HFFc6 (cell line): ENCODE measurements at places on chromosomes 12 and 14. TPM values are rescaled to one million over a fixed set of nuclear protein-coding genes. Genes with fewer than 3 reads are reported as not detected.

DNAI7 gene
- 0.20 TPM in 1 of 3 replicates, not detected in the others for total RNA-seq

DEGS2 gene
- total RNA-seq = not detected in 2 replicates

MYF6 gene
- not detected in 3 replicates for total RNA-seq

POLE gene
- 19.4 to 34.0 TPM (median 30.3 TPM) in 3 replicates for total RNA-seq

MYO1H gene
- not detected in 3 replicates for total RNA-seq

SCNN1A gene
- not detected in 3 replicates for total RNA-seq

FGF23 gene
- not detected in 3 replicates for total RNA-seq

MIP gene
- total RNA-seq = not detected in 3 replicates

DNA sequence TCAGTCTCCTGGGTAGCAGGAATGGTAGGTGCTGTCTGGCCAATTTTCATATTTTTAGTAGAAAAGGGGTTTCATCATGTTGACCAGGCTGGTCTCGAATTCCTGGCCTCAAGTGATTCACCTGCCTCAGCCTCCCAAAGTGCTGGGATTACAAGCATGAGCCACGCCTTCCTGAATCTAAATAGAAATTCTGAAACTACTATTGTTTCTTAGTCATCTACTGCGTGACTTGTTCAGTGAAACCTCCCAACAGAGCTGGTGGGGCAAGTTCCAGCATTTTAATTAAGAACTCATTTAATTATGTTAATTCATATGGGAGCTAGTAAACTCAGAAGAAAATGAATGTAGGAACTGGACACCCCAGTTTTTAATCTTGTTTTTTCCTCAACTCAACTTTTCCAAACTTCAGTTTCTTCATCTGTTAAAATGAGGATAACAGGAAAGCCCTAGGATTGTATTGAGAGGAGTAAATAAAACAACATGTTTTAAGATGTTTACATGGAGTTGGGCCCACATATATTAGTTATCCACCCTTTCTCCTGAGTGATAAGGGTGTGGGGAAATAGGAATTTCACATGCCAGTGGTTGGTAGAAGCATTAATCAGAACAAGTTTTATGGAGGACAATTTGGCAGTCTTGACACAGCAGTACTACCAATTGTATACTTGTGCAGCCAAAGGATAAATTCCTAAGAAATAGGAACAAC, 335.8 kb upstream of the E2F7 start:
- no peaks in the 10 kb centered on the region; the same call in 1 of the 2 replicates for H3K27me3 ChIP-seq
- no peaks in the 10 kb centered on the region for H3K4me1 ChIP-seq
- no peak for DNase-seq

GRCh38 chr12:110998165-110998564, 77.8 kb upstream of the MYL2 start:
- H3K36me3 ChIP-seq = no peaks in the 10 kb centered on the region
- DNase-seq = no peak
- H3K4me1 ChIP-seq = no peaks in the 10 kb centered on the region
- H3K27ac ChIP-seq = no peak overlapping the region
- H3K4me3 ChIP-seq = no peak overlapping the region
- H3K27me3 ChIP-seq = peaks cover 14% of the 10 kb centered on the region

DNA sequence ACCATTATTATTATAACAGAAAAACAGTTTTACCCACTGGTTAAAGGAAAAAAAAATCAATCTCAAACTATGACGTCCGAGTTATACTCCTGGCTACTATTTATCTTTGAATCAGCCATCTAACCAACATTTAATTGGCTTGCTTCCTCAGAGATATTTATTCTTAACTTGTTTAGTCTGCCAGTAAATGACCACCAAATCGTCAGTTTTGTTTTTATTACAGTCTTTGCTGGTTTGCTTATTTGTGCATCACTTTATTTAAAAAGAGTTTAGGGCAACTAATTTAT, 71.2 kb downstream of the RASSF8 start:
- peaks cover 80% of the 10 kb centered on the region for H3K4me1 ChIP-seq
- no peak for DNase-seq
- H3K27me3 ChIP-seq = peaks cover 5% of the 10 kb centered on the region; the same call in 1 of the 2 replicates
- no peak overlapping the region; the same call in 1 of the 2 replicates for H3K4me3 ChIP-seq

DNA sequence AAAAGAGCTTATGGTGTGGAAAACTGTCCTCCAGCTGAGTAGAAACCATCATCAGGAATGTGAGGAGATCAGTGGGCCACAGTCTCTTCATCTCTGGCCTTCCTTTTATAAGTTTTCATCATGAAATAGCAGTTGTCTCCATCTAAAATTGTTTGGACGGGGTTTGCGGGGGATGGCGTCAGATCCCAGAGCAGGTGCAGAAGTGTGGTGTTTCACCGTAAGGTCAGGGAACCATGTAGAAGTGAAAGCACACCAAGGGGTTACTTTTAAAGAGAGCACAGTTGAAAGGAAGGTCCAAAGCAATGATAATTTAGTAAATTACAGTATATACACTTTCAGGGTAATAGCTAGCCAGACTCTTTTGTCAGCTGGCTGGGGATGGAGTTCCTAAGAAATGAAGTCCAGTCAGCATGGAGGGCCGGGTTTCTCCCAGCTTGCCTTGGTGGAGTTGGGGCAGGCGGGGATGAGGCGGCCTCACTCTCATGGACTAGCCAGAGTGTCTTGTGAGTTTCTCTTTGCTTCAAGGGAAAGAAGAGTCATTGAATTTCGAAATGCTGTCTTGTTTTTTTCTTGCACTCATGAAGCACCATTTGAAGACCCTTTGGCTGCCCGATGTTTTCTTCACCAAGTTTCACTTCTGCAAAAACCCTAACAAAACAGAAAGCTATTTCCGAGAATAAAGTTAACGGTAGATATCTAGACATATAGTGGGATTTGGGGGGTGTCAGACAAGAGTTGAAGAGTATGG, 100.6 kb downstream of the ETV6 start:
- peaks cover 14% of the 10 kb centered on the region; the same call in 1 of the 2 replicates for H3K36me3 ChIP-seq
- no peaks in the 10 kb centered on the region; the same call in 1 of the 2 replicates for H3K27me3 ChIP-seq
- no peak for DNase-seq
- H3K4me1 ChIP-seq = peaks cover 39% of the 10 kb centered on the region
- no peak overlapping the region for H3K27ac ChIP-seq

GRCh38 chr12:100668945-100669536, 95.6 kb downstream of the GAS2L3 start:
- H3K4me3 ChIP-seq = no peak overlapping the region
- H3K36me3 ChIP-seq = no peaks in the 10 kb centered on the region
- H3K27me3 ChIP-seq = no peaks in the 10 kb centered on the region; the same call in 1 of the 2 replicates
- H3K4me1 ChIP-seq = no peaks in the 10 kb centered on the region

DNA sequence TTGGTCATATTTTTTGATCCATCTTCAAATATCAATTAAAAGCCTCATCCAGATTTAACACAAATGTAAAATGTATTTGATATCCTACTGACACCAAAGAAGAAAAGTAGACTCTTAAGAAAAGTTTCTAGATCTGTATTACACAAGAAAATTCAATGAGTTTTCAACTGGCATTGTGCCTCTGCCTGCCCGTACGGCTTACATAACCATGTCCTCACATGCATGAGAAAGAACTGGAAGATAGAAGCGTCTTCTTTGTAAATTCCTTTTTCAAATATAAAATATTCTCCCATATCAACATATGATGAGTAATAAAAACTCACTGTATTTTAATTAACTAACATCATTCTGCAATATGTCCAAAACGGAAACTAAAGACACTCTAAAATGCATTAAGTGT, 7.2 kb downstream of the ANKS1B start:
- no peaks in the 10 kb centered on the region for H3K4me1 ChIP-seq
- no peak for DNase-seq
- no peak overlapping the region for H3K4me3 ChIP-seq

DNA sequence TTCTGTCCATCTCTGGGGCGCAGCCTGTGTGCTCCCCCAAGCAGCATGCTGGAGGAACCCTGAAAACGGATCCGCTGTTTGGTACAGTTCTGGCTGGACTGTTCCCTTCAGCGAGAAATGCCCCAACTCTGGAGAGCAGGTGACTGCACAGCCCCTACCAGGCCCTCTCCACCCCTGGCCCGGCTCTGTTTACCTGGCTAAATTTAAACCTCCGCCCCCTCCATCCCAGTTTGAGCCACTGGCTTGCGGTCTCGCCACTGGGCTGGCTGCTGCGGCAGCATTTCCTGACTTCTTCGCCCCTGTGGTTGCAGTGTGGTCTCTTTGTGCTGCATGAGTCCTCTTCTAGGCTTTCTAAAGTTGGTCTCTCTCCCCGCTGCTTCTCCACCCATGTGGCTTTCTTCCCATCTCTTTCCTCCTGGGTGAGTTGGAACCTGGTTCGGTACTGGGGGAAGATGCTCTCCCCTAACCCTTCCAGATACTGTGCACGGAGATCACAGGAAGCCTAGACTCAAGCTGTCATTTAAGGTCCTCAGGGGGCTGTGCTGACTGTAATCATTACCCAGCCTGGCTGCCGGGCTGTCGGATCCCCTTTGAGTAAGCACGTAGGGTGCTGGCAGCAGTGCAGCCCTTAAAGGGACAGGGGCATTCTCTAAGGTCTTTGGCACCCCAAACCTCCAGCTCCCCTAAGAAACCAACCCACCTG, 60.6 kb downstream of the FBXL14 start:
- H3K4me1 ChIP-seq = peaks cover 81% of the 10 kb centered on the region
- H3K27ac ChIP-seq = peak overlapping the region; percentile 63
- peak overlapping the region; percentile 90 for H3K4me3 ChIP-seq
- DNase-seq = peak; percentile 25
- H3K36me3 ChIP-seq = peaks cover 48% of the 10 kb centered on the region

- no peak for DNase-seq
- H3K27ac ChIP-seq = 0 out of 2 replicates have a peak overlapping the region, but pooled peaks have one; percentile 7
- H3K4me1 ChIP-seq = 0 out of 2 replicates have a peak, but pooled peaks cover 8% of the 10 kb centered on the region
- H3K4me3 ChIP-seq = no peak overlapping the region
Measured at GRCh38 chr14:76781648-76782051, 20.4 kb downstream of the VASH1 start.

GRCh38 chr12:113173081-113173698, 12.1 kb downstream of the DDX54 start:
- H3K36me3 ChIP-seq = peaks cover 41% of the 10 kb centered on the region
- H3K4me3 ChIP-seq = no peak overlapping the region
- no peak overlapping the region for H3K27ac ChIP-seq
- H3K27me3 ChIP-seq = no peaks in the 10 kb centered on the region
- DNase-seq = no peak

DNA sequence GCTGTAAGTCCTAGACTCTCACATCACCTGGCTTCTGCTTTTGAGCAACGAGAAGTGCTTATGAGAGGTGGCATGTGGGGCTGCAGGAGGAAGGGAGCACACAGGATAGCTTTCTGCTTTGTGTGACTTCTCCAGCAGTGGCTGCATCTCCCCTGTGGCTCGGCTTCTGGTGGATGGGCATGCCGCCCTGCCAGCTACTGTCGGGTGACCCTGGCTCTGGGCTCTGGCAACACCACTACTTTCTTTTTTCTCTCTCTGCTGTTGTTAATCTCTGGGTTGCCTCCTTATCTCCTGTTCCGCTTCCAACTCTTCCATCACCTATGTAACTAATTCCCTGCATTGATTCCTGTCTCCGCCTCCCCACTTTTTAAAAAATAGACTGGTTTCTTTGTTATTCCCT, 209.1 kb upstream of the DAAM1 start:
- H3K4me1 ChIP-seq = peaks cover 13% of the 10 kb centered on the region
- DNase-seq = no peak
- H3K27ac ChIP-seq = no peak overlapping the region
- no peaks in the 10 kb centered on the region; the same call in none of the 2 replicates for H3K27me3 ChIP-seq
- H3K36me3 ChIP-seq = no peaks in the 10 kb centered on the region

DNA sequence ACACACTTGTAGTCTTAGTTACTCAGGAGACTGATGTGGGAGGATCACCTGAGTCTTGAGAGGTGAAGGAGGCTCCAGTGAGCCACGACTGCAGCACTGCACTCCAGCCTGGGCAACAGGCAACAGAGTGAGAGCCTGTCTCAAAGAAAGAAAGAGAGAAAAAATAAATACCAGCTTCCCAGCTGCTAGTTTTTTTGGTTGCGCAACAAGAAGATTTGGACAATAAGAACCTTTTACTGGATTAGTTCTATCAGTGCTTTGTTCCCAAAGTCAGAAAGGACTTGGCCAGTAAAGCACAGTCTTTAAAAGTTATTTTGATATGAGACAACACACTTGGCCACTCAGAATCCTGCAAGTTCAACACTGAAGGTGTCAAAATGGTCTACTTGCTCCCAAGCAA, 768.1 kb upstream of the LRFN5 start:
- H3K4me3 ChIP-seq = no peak overlapping the region
- no peak overlapping the region for H3K27ac ChIP-seq
- 0 out of 2 replicates have a peak, but pooled peaks cover 3% of the 10 kb centered on the region for H3K36me3 ChIP-seq

GRCh38 chr12:74031045-74031444, 506.6 kb upstream of the ATXN7L3B start:
- no peaks in the 10 kb centered on the region for H3K27me3 ChIP-seq
- no peaks in the 10 kb centered on the region for H3K4me1 ChIP-seq
- H3K36me3 ChIP-seq = no peaks in the 10 kb centered on the region
- H3K4me3 ChIP-seq = no peak overlapping the region

GRCh38 chr12:130463818-130464670, 126.4 kb downstream of the PIWIL1 start:
- H3K27me3 ChIP-seq = no peaks in the 10 kb centered on the region; the same call in 1 of the 2 replicates
- H3K36me3 ChIP-seq = 0 out of 2 replicates have a peak, but pooled peaks cover 7% of the 10 kb centered on the region
- no peak overlapping the region for H3K27ac ChIP-seq
- H3K4me3 ChIP-seq = no peak overlapping the region
- no peak for DNase-seq

DNA sequence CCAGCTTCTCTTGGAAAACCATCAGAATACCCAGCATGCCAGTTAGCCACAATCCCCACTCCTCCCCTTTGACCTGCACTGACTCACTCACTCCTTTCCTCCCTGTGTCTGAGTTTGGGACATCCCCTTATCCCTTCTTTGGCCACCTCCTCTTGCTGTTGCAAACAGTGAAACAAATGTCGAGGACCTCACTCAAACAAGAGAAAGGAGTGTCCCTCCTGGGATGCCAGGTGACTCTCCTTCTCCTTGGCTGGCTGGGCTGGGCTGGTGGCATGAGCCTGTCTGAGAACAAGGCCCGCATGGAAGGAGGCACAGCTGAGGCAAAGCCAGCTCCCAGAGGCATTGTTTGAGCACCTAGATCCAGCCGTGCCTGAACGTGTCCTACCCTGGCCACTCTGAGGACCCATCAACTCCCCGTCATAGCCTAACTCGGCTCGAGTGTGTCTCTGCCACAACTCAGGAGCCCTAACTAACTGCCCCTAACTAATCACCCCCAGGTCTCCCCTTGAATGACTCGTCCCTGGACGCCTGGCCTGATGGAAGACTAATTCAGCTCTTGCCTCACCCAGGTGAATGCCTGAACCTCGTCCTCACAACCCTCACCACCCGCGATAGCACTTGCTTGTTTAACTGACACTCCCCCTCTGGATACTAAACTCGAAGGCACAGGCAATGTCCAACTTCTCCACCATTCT, 43.0 kb downstream of the NCOR2 start:
- peaks cover 65% of the 10 kb centered on the region for H3K4me1 ChIP-seq
- peaks cover 8% of the 10 kb centered on the region for H3K27me3 ChIP-seq
- peak; percentile 72 for DNase-seq
- H3K4me3 ChIP-seq = 0 out of 2 replicates have a peak overlapping the region, but pooled peaks have one; percentile 3
- no peaks in the 10 kb centered on the region for H3K36me3 ChIP-seq
- H3K27ac ChIP-seq = peak overlapping the region; percentile 76

DNA sequence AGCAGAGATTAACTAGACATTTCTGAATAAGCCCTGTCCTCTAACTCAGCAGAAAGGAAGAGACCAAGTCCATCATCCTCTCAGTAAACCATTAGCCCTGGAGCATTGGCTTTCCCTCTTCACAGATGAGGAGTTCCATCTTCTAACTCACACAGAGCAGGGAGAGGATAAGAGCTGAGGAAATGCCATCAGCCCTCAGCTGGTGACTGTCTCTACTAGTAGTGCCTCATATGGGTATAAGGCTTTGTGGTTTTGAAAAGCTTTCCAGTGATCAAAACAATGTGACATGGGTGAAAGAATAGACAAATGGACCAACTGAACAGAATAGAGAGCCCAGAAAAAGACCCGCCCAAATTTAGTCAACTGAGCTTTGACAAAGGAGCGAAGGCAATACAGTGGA, 197.2 kb upstream of the NUDT4 start:
- H3K4me3 ChIP-seq = no peak overlapping the region
- H3K27me3 ChIP-seq = no peaks in the 10 kb centered on the region; the same call in 1 of the 2 replicates
- H3K36me3 ChIP-seq = no peaks in the 10 kb centered on the region
- peaks cover 65% of the 10 kb centered on the region for H3K4me1 ChIP-seq
- no peak overlapping the region for H3K27ac ChIP-seq
